Thymus (tissue), 14 donors: ENCODE measurements at places on chromosomes 4 and X. TPM values are rescaled to one million over a fixed set of nuclear protein-coding genes. Genes with fewer than 3 reads are reported as not detected.

Gene TRPC5OS
- total RNA-seq = 0.09 TPM

Gene RHOXF2
- total RNA-seq = not detected

Gene PDLIM3
- 8.6 TPM for total RNA-seq

- no peak for DNase-seq
Observed at GRCh38 chr4:71267244-71267643, 71.6 kb upstream of the SLC4A4 start.

DNA sequence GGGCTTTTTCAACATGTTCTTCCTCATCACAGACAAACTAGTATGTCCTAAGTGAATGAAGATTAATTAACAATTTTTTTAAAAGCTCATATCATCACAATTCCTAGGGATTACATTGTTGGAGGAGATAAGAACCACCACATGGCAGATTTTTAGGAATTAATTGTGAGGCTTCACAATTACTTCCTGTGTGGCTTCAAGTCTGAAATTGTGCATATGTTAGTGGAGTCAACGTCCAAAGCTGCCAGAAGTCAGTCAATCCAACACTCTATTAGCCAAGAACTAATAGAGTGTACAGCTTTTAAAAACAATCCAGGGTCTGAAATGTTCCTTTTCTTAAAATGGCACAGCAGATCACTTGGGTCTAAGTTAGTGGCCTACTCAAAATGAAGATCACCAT is 49.3 kb upstream of the C1QTNF7 start:
- no peak for DNase-seq

DNA sequence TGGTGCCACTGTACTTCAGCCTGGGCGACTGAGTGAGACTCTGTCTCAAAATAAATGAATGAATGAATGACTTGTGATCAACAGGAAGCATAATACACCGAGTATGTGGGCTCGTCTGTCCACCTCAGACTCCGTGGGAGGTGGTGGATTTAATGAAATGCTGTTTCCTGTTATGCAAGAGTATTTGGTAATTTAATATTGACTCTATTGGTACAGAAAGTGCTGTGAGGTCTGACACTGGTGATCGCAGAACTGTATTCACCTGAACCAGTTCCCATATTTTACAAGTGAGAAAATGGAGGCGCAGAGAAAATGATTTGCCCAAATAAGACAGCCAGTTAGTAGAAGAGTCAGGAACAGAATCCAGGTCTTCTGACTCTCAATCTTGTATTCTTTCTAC is 423.3 kb downstream of the RAPGEF2 start:
- DNase-seq = no peak

- no peak for DNase-seq
Observed at GRCh38 chrX:9662148-9662547, 103.5 kb downstream of the GPR143 start.

DNA sequence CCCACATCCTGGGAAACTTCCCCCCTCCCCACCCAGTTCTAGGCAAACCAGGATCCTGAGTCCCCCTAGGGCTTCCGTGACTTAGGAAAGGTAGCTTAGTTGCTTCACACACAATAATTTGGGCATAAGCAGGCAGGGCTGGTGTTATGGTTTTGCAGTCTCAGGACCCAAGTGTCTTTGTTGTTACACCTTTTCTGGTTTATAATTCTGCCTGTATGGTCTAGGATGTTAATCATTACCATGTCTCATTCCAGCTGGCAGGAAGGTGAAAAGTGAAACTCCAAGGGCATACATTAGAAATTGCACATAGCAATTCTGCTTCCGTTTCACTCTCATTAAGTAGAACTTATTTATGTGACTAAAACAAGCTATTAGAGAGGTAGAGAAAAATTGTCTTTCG is 16.8 kb downstream of the UGT8 start:
- no peak for DNase-seq
